ENCODE measurements at places on chromosomes 3 and 15. TPM values are rescaled to one million over a fixed set of nuclear protein-coding genes. Genes with fewer than 3 reads are reported as not detected.

The ZKSCAN7 gene
- total RNA-seq, result 8.7 TPM

The PLA2G4F gene
- not detected for total RNA-seq

The CCDC54 gene
- not detected for total RNA-seq

The RARRES1 gene
- total RNA-seq, result 0.81 TPM

The CYP1A2 gene
- total RNA-seq, result not detected

The CILP gene
- 0.04 TPM for total RNA-seq

The CHRNA3 gene
- 1.1 TPM for total RNA-seq

The P3H2 gene
- 41.5 TPM for total RNA-seq

The CLRN1 gene
- not detected for total RNA-seq

The PRSS50 gene
- 0.24 TPM for total RNA-seq

The SYNPR gene
- 0.64 TPM for total RNA-seq

DNA sequence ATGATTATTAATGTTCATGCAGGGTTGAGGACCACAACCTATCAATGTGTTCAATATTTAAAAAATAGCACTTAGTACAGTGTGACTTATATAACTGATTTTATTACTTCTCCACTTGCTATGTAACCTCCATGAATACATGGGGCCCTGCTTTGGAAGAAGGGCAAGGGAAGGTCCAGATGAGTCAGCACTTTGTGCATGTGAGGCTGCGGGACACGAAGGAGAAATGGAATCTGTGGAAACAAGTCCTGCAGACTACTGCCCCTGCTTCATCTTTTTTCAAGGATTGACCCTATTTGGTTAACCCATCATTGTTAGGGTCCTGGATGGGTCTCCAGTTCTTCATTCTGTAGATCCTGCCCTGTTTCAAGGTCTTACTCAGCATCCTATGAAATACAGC lies 1.6 kb downstream of the NXPE3 start:
- no peak for DNase-seq

- no peak for DNase-seq
Observed at GRCh38 chr15:93859176-93859575, 372.2 kb upstream of the MCTP2 start.

- no peak for DNase-seq
Observed at GRCh38 chr3:114892880-114893279, 254.2 kb downstream of the ZBTB20 start.

- no peak for DNase-seq
Observed at GRCh38 chr3:16936233-16936632, 51.5 kb downstream of the PLCL2 start.

DNA sequence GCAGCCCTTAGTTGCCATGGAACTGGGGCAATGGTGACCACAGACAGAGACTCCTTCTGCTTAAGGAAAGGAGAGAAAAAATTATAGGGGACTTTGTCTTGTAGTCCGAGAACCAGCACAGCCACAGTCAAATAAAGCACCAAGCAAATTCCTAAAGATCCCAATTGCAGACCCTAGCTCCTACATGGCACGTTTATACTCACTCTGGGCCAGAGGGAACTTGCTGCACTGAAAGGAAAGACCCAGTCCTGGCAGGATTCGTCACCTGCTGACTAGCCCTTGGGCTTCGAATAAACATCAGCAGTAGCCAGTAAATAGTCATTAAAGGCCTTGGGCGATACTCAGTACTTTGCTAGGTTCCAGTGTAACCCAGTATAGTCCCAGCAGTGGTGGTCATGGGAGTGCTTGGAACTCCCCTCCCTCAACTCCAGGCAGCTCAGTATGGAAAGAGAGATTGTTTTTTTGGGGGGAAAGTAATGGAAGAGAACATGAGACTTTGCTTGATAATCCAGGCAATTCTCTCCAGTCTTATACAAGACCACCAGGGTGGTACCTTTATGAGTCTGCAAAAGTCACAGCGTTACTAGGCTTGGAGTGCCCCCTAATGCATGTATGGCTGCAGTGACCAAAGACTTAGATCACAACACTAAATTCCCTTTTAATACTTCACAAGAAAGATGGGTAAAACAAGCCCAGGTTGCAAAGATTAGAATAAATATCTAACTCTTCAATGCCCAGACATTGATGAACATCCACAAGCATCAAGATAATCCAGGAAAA lies 66.4 kb upstream of the AGTR1 start:
- DNase-seq, result peak; percentile 49

- DNase-seq, result no peak
Observed at GRCh38 chr3:10162185-10162584, 2.5 kb upstream of the IRAK2 start.

- DNase-seq, result peak; percentile 94
Observed at GRCh38 chr3:194687638-194688199, 2.0 kb downstream of the FAM43A start.

DNA sequence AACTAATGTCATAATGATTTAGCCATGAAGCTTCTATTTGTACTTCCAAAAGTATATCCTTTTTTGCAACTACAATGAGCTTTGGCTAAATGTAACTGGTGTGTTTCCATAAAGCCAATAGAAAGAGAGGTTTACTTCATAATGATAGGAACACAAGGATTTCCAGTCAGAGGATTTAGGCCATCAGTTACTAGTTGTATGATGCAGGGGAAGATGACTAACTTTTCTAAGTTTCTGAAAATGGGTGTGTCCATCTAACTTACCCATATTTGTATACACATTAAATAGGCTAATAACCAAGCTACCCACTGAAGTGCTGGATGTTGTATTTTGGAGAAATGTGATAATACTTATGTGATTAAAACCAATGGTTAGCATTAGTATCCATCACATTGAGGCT lies 55.7 kb downstream of the SLC4A7 start:
- DNase-seq, result no peak

GRCh38 chr15:38768970-38769369 lies 204.4 kb upstream of the RASGRP1 start:
- DNase-seq, result peak; percentile 42

DNA sequence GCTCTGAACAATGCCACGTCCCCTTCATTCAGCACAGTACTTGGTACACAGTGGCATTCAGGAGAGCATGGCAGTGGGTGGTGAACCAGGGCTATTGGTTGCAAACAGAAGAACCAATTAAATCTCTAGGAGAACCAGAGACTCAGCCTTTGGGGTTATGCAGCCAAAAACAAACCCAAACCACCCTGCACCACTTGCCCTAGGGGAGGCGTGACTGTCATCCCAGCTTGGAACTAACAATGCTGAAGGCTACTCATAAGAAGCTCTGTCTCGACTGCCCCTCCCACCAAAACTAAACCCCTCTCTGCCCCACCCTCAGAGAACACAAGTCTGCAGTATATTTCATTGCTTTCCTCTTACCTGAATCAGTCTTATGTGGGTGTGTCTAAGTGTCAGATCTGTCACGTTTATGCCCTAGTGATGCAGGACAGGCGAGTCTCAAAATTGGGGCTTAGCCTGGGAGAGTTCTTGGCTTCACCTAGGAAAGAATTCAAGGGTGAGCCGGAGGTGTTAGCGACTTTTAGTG lies 15.2 kb upstream of the KLHL40 start:
- DNase-seq, result no peak

DNA sequence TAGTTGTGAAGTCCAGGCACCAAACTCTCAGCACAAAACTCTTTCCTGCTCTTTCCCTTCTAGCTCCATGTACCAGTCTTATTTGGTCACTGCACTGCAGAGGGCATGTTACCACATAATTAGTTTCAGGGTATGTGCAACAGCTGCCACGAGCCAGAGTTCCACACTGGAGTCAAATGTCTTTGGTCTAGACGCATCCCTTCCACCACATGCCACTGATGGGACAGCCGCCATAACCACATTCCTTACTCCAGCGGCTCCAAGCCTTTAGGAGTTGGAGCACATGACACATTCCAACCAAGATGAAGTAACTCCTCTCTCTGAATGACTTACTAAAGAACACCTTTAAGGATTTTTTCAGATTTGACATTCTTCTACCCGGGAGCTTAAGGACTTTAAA lies 153.4 kb downstream of the ERC2 start:
- peak; percentile 29 for DNase-seq

DNA sequence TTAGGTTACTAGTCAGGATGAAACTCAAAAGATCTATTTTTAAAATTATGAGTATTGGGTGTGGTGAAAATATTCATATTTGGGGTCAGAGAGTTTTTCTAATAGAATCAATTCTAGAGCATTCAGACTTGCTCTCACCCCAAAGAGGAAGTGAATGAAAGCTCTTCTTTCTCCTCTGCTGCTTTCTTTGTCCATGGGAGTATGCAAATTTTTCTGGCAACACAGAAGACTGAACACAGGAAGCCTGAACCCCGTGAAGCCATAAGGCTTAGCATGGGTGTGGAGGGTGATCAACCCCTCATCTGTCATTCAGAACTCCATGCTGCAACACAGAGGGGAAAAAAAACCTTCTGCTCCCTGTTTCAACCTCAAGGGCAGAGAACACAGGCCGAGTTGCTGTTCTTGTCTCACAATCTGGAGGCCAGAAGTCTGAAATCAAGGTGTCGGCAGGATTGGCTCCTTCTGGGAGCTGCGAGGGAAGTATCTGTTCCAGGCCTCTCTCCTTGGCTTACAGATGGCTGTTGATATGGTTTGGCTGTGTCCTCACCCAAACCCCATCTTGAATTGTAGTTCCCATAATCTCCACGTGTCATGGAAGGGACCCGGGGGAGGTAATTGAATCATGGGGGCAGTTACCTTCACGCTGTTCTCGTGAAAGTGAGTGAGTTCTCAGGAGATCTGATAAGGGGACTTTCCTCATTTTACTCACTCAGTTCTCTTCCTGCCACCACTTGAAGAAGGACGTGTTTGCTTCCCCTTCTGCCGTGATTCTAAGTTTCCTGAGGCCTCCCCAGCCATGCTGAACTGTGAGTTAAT lies 33.7 kb upstream of the CD47 start:
- DNase-seq, result no peak

DNA sequence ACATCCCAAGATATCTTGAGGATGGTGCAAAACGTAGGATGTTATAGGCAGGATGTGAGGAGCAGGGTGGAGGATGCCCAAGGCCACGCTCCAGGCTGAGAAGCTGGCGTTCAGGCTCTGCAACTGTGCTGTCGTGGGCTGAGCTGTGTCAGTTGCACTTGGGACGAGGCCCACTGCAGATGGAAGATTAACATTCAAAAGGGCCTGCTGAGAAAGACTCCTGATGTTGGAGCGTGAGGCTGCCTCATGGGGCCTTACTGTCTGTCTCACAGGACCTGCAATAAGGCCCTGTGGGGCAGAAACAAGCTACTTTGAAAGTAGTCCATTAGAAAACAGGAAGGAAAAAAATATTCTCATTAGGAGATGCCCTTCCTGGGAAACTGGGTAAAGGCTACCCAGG lies 60.6 kb upstream of the SEC61A1 start:
- DNase-seq, result no peak

GRCh38 chr3:175605851-175606250 lies 746.7 kb downstream of the NAALADL2 start:
- no peak for DNase-seq

GRCh38 chr15:50767332-50767861 lies 1.9 kb upstream of the SPPL2A start:
- no peak for DNase-seq

GRCh38 chr3:177571944-177572315 lies 374.6 kb upstream of the TBL1XR1 start:
- no peak for DNase-seq

GRCh38 chr3:173750095-173750494 lies 352.6 kb downstream of the NLGN1 start:
- no peak for DNase-seq

DNA sequence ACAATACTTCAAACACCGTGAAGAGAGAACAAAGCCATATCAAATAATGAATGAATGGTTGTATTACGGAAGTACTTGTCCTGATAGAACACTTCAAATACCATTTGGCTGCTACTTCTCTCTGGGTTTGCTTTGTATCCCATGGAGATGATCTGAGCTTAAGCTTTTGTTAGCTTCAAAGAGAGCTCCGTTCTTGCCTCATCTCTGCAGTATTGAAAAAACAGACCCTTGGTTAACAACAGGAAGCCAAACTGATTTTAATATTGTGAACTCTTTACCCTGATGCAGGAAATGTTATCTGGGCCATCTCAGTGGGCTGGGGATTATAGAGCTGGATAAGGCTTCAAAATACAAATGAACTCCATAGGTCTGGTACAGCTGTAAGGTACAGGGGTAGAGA lies 101.0 kb downstream of the CHL1 start:
- no peak for DNase-seq

DNA sequence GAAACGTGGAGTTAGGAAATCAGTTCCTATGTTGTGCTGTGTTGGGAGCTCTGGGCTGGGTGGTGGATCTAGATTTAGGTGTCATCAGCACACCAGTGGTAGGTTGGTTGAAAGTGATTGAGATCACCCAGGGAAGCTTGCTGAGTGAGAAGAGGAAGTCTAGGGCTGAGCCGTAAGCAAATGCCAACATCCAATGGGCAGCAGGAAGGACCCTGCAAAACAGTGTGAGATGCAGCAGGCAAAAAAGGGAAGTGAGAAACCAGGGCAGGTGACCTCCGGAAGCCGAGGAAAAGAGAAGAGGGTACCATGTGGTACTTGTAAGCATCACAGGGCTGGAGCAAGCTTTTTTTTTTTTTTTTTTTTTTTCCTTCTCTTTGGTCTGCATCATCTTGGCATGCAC lies 15.9 kb upstream of the COPG1 start:
- no peak for DNase-seq

DNA sequence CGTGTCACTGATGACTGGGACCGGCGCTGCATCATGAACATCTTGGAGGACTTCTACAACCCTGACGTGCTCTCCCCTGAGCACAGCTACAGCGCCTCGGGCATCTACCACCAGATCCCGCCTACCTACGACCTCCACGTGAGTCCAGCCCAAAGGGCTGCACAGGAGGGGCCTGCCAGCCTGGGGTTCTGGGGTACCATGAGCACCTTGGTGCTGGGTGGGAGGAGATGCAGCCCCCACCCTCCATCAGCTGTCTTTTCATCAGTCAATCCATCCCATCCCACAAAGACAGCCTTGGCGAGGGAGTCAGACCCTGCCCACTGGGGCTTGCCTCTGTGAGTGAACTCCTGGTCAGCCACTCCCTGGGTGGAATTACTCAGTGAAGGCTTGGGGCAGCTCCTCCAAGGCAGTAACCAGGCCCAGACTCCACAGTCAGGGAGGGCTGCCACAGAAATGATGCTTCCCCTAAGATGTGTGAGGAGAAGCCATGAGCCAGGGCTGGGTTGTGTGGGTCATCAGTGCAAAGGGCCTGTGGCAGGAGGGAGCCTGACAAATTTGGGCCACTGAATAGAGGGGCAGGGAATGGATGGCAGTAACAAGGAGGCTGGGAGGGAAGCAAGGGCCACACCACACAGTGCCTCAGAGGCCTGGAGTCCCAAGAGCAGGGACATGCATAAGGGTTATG lies 47.9 kb downstream of the SEMA3G start:
- no peak for DNase-seq

GRCh38 chr3:66001626-66002025 lies 37.1 kb downstream of the MAGI1 start:
- DNase-seq, result no peak

All from H9 (cell line).